ENCODE measurements at places on chromosomes 5 and 9. TPM values are rescaled to one million over a fixed set of nuclear protein-coding genes. Genes with fewer than 3 reads are reported as not detected.

RFESD gene
- total RNA-seq, result 0.96 TPM

RGS7BP gene
- total RNA-seq, result not detected

NUTM2F gene
- not detected for total RNA-seq

SH3RF2 gene
- total RNA-seq, result 0.28 TPM

MBLAC2 gene
- 2.9 TPM for total RNA-seq

GRCh38 chr5:172133359-172134029, 54.5 kb downstream of the STK10 start:
- peak; percentile 53 for DNase-seq

GRCh38 chr5:88772831-88773230, 110.2 kb downstream of the MEF2C start:
- no peak for DNase-seq

DNA sequence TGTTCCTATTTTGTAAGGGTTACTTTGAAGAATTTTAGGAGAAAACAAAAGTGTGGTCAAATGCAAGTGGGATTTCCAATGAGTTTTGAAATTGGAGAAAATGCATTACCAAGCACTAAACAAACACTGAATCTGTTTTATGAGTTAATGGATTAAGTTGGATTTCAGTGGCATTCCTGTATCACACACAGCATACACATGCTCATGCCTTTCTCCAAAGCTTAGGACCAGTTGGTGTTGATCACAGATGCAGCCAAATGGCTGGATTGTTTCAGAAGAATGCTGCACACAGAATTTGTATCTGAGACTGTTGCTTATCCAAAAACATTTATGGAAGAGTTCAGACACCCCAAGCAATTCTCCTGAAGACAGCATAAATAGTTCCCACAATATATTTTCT, 611.1 kb downstream of the ACTL7B start:
- DNase-seq, result no peak

- no peak for DNase-seq
Observed at GRCh38 chr5:124192716-124193115, 553.7 kb downstream of the ZNF608 start.

GRCh38 chr9:96491880-96492525, 42.0 kb downstream of the HABP4 start:
- no peak for DNase-seq

- DNase-seq, result peak; percentile 91
Observed at GRCh38 chr9:34611811-34612787, at the start of gene RPP25L. Gene RPP25L (minus strand): TSS chr9:34612097. CDS start chr9:34611296, 801 bp downstream.

DNA sequence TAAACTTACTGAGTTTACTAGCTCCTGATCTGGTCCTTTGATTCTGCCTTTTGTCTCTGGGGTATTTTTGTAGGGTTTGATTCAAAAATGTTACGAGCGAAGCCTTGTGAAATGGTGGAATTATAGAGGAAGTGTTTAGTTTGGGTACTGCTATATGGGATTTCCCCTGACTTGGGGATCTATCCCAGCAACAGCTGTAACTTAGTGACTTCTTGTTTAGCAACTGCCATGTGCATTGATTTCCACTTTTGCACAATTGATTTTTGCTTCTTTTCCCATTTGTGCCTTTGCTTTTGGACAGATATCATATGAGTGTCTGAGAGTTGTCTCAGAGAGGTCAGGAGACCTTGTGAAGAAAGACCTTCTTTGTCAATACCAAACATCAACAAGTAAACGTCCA, 248.5 kb upstream of the DAP start:
- no peak for DNase-seq

DNA sequence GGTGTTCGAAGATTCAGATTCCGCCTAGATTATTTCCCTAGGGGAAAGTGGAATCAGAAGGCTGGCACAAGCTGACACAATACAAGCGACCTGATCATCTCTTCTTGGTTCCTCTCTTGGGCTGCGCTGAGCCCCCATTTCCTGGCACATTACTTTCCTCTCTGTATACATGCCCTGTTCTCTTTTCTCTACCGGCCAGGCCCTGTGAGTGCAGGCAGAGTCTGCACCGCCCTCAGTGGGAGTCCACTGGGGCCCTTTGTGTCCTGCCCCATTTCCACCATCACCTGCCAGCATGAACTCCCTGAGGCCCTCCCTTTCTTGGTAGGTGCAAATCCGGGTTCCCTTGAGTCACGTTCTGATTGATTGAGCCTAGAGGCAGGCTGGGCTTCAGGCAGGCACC, 287.9 kb downstream of the MSX2 start:
- no peak for DNase-seq

DNA sequence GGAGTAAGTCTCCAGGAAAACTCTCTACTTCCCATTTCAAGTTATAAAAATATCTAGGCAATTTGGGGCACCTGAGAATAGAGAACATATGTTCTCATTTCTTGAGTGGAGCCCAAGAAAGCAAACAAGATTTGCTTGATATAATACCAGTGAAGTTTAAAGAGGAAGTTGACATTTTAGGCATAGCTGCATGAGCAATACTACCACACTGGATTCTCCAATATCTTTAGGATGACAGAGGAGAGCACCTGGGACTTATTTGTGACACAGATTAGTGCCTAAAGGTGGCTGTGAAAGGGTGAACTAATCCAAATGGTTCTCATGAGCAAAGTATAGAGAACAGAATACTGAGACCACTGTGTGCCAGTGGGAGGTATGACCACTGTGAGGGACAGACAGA, 423.5 kb upstream of the RIOK2 start:
- DNase-seq, result no peak

GRCh38 chr5:80502800-80503199, 14.9 kb downstream of the FAM151B start:
- DNase-seq, result no peak

DNA sequence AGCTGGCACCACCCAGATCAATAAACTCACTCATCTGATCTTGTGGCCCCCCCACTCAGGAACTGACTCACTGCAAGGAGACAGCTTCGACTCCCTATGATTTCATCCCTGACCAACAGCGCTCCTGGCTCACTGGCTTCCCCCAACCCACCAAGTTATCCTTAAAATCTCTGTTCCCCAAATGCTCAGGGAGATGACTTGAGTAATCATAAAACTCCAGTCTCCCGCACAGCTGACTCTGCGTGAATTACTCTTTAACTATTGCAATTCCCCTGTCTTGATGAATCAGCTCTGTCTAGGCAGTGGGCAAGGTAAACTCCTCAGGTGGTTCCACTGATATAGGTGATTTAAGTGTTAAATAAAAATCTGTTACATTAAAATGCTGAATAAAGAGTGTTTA, 1.9 kb upstream of the TRIM32 start:
- DNase-seq, result no peak

- no peak for DNase-seq
Observed at GRCh38 chr9:128080206-128080605, 12.2 kb downstream of the SLC25A25 start.

All from natural killer cell (primary cell).